Natural killer cell (primary cell): ENCODE measurements at places on chromosomes 4 and X.

DNA sequence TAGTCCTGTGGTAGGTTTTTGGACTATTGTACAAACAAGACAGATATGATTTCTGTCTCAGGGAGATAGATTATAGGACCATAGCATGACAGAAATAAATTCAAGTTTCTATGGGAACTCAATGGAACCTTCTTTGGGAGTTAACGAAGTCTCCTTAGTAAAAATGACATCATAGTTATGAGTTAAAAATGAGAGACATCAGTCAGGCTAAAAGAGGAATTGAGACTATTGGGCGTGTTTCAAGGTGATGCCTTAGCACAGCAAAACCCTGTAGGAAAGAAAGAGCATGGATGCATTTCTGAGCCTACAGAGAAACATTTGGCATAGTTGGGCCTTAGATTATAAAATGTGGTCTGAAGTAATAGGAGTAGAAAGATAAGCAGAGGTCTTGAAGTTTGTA lies 1909.1 kb upstream of the PCDH7 start:
- no peak overlapping the region for H3K27ac ChIP-seq
- no peaks in the 10 kb centered on the region for H3K4me1 ChIP-seq
- no peaks in the 10 kb centered on the region for H3K36me3 ChIP-seq
- no peak for DNase-seq
- H3K27me3 ChIP-seq = no peaks in the 10 kb centered on the region

GRCh38 chr4:4821577-4821976 lies 37.9 kb upstream of the MSX1 start:
- no peaks in the 10 kb centered on the region for H3K4me1 ChIP-seq
- no peak overlapping the region for H3K4me3 ChIP-seq
- H3K27me3 ChIP-seq = no peaks in the 10 kb centered on the region
- H3K36me3 ChIP-seq = no peaks in the 10 kb centered on the region
- H3K27ac ChIP-seq = no peak overlapping the region
- no peak for DNase-seq

- peak; percentile 18 for DNase-seq
- peaks cover 5% of the 10 kb centered on the region for H3K4me1 ChIP-seq
- no peaks in the 10 kb centered on the region for H3K27me3 ChIP-seq
- peak overlapping the region; percentile 91 for H3K27ac ChIP-seq
- H3K36me3 ChIP-seq = no peaks in the 10 kb centered on the region
Observed at GRCh38 chrX:80808881-80809411, 731 bp downstream of the BRWD3 start.

DNA sequence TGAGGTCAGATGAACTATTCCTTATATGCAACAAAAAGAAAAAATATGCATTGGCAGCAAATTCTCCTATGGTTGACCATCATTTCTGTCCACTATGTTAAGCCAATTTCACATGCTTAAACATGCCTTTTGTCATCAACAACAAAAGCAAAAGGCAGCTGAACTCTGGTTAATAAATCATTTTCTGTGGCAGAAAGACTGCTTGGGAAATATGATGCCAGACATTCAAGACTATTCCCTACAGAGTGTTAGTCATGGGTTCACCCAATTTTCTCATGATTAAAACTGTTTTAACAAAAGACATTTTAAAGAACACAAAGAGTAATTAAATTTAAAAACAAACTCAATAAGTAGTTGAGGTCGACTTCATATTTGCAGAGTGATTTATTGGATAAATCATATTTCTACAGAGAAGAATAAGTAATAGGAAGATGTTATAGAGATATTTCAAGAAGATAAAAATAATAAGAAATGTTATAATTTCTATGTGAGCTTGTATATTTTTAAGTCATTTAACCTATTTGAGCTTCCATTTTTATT lies 890.6 kb downstream of the STPG2 start:
- no peaks in the 10 kb centered on the region for H3K36me3 ChIP-seq
- H3K4me3 ChIP-seq = no peak overlapping the region
- no peak overlapping the region for H3K27ac ChIP-seq

DNA sequence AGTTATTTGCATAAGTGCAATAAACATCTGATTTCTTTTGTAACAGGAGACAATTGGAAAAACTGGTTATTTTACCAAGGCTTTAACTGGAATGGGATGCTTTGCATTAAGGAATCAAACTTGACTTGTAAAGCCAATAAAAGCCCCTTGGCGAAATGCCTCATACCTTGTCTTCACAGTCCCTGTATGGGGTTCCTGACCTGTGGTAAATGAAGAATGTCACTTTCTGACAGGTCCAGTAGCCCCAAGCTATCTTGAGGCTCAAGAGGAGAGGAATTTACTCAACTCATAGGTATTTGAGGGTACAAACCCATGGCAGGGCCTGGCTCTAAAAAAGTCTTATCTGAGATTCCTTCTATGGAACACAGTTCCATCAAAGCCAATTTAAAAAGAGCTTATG lies 78.0 kb downstream of the ACOX3 start:
- H3K27ac ChIP-seq = no peak overlapping the region
- H3K36me3 ChIP-seq = peaks cover 2% of the 10 kb centered on the region
- H3K27me3 ChIP-seq = no peaks in the 10 kb centered on the region
- H3K4me3 ChIP-seq = no peak overlapping the region
- no peaks in the 10 kb centered on the region for H3K4me1 ChIP-seq
